ENCODE measurements at places on chromosomes 11 and 22.

- no peak for DNase-seq
Measured at GRCh38 chr22:23608583-23608982, 23.5 kb downstream of the DRICH1 start.

DNA sequence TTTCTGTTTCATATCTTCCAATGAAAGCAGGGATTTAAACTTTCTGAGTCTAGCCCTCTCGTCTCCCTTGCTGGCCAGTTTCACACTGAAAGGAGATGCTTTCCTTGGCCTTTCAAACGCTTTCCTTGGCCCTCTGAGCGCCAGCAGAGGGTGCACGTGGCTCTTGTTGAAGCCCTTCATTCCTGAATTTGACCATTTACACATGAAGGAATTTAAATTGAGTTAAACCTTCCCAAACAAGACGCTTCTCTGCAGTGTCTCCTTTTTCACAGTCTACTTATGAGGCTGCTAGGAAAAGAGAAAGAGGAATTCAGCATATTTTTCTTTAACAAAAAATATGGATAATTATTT is 21.6 kb downstream of the NNMT start:
- DNase-seq, result no peak

GRCh38 chr11:64687643-64688533 is 35.1 kb downstream of the NRXN2 start:
- no peak for DNase-seq

- no peak for DNase-seq
Measured at GRCh38 chr11:64787526-64788320, 9.4 kb upstream of the SF1 start.

- DNase-seq, result no peak
Measured at GRCh38 chr11:61495801-61496601, 12.5 kb upstream of the LRRC10B start.

- no peak for DNase-seq
Measured at GRCh38 chr11:11786234-11786633, 55.5 kb upstream of the USP47 start.

DNA sequence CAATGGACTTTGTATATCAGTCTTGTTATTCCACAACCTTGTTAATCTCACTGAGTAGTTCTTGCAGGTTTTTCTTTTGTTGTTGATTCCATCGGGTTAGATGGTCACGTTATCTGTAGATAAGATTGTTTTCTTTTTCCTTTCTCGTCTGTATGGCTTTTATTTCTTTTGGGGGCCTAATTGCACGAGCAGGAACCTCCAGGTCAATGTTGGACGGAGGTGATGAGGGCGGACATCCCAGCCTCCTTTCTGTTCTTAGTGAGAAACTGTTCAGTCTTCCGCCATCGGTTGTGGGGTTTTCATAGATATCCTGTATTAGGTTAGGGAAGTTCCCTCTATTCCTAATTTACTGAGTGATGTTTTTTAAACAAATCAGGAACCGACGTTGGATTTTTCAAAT is 4.8 kb upstream of the PRR33 start:
- DNase-seq, result no peak

DNA sequence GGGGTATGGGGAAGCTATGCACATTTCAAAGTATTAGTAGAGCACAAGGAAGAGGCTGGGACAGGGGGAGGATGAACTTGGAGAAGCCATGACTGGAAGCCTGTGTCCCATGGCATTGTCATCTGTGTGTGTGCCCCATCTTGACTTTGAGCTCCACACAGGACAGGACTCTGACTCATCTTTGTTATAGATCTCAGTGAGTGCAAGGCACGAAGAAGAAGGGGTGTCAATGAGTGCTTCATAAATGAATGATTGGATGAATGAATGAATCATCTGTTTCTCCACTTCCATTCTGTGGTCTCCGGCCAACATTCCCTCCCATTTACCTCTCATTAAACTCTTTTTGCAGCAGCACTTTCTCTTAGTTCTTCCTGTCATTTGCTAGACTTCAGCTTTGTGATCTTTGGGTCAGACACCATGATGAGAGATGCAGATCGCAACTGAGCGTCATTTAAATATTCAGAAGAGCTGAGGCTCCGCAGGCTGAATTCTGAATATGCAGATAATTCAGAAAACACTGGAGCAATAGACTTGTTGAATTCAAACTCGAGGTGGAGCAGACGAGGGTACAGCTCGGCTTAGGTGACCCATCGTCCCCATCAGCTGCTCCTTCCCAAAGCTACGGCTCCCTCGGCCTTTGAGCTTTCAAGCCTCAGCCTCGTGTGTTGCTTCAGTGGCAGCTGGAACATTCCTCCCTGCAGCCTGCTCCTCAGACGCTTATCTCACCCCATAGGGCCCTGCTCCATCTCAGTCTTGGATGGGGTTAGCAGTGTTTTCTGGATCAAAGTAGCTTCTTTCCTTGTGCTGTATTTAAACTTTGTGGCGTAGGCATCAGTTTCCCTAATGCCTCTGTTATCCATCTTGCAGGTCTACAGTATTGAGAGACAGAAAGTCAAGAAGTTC is 30.8 kb downstream of the APOL3 start:
- DNase-seq, result no peak

- peak; percentile 35 for DNase-seq
Measured at GRCh38 chr22:37880668-37881440, 25.2 kb upstream of the MICALL1 start.

GRCh38 chr22:28044546-28045173 is 125.6 kb upstream of the PITPNB start:
- DNase-seq, result no peak

DNA sequence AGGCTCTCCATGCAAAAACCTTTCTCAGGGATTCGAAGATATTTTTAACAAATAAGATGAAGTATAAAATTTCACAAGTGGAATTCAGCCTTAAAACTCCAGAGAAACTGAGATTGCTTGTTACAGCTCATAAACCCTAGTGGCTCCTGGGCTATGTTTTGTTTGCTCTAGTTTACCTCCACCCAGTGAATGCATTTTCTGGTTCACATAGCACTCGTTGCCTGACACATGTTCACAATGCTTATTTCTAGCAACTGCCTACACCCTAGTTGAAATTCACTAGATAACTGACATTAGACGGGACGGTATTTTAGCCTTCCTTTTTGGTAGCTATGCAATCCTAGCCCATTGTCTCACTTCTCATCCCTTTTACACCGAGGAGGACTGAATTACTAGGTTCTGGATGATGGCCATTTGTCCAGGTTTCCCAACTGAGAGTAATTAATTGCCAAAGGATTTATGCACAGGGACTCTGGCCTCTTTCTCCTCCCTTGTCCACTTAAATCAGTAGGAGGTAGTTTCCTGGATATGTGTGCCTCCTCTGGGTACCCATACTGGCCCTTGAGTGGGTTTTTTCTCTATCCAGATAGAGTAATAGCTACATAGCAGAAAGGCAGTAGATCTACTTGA is 951.6 kb downstream of the DLG2 start:
- DNase-seq, result no peak

DNA sequence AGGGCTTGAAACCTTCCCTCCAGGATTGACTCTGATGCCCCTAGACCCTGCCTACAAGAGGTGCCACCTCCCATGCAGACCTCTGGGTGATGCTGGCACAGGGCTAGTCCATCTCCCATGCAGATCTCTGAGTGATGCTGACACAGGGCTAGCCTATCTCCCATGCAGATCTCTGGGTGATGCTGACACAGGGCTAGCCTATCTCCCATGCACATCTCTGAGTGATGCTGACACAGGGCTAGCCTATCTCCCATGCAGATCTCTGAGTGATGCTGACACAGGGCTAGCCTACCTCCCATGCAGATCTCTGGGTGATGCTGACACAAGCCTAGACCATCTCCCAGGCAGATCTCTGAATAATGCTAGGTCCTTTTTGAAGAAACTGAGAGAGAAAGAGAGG is 321.7 kb downstream of the NTM start:
- no peak for DNase-seq

DNA sequence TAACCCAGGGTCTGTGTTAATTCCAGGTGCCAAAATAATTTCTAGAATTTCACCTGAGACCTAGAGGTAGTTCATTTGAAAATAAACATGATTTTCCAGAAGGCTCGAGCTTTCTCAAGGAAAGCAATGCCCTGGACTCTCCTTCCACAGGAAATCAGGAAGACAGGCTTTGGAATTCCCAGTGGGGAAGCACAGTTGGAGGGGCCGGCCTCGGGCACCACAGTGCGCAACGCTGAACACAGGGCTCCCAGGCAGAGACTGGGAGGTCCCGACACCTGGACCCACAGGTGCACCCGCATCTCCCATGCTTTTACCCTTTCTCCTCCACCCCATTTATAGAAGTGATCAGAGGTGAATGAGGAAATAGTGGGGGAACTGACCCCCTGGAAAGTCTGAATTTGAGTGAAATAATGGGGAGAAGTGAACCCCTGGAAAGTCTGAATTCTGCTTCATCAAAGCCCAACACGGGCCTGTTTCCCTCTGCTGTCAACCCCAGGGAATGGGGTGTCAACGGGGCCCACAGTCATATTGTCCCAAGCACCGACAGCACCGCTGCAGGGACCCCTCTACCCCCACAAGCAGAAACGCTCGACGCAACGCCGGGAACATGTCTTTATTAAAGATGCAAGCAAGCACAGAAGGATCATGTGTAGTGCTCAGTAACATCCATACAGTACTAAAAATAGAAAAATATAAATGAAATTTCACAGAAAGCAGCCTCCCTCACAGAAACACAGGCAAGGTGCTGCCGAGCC is 12.0 kb upstream of the EFCAB6 start:
- DNase-seq, result no peak

- DNase-seq, result no peak
Measured at GRCh38 chr11:12137938-12138731, 27.7 kb downstream of the MICAL2 start.

GRCh38 chr11:79097246-79097875 is 343.5 kb downstream of the TENM4 start:
- DNase-seq, result no peak

GRCh38 chr11:104106136-104106754 is 57.7 kb downstream of the PDGFD start:
- no peak for DNase-seq

GRCh38 chr11:24289301-24289700 is 207.6 kb upstream of the LUZP2 start:
- DNase-seq, result no peak

GRCh38 chr22:27050771-27051170 is 393.4 kb downstream of the MIAT start:
- no peak for DNase-seq

- DNase-seq, result no peak
Measured at GRCh38 chr11:62542750-62543567, 3.6 kb downstream of the AHNAK start.

- no peak for DNase-seq
Measured at GRCh38 chr11:46391186-46391577, 394 bp downstream of the CHRM4 start.

DNA sequence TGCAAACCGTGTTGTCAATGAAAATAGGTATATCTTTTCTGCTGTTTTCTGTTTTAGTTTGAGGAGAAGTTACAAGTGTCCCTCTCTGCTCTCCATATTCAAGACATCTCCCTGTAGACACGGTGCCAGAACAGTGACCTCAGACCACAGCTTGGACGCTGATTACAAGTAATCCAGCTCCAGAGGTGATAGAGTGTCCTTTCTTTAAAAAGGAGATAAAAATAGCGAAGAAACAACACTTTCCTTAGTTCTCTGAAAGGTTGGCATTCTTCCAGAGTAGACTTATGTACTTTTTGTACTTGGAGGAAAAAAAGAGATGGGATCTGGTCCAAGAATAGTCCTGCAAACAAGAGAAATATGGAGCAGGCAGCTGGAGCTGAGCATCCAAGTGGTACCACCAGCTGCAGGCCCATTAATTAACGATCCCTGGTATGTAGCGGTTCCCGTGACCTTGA is 43.0 kb upstream of the WT1 start:
- DNase-seq, result no peak

DNA sequence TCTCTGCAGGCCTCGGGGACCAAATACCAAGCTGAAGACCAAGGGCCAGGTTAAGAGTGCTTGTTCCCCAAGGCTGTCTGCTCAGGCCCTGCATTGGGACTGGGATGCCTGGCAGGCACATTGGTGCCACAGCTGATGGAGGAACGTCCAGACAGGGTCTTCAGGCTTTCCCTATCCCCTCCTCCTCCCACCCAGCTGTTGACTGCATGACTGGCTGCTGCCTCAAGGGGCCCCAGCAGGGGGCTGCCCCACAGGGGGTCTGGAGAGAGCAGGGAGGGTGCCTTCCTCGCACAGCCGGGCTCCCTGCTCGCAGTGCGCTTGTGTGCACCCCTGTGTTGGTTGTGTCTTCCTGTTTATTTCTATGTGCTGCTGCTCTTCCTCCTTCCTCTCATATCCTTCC is 9.9 kb downstream of the RCOR2 start:
- no peak for DNase-seq

- no peak for DNase-seq
Measured at GRCh38 chr11:72738199-72739141, 13.7 kb downstream of the ARAP1 start.

GRCh38 chr11:26994631-26995095 is 751 bp downstream of the FIBIN start:
- no peak for DNase-seq

DNA sequence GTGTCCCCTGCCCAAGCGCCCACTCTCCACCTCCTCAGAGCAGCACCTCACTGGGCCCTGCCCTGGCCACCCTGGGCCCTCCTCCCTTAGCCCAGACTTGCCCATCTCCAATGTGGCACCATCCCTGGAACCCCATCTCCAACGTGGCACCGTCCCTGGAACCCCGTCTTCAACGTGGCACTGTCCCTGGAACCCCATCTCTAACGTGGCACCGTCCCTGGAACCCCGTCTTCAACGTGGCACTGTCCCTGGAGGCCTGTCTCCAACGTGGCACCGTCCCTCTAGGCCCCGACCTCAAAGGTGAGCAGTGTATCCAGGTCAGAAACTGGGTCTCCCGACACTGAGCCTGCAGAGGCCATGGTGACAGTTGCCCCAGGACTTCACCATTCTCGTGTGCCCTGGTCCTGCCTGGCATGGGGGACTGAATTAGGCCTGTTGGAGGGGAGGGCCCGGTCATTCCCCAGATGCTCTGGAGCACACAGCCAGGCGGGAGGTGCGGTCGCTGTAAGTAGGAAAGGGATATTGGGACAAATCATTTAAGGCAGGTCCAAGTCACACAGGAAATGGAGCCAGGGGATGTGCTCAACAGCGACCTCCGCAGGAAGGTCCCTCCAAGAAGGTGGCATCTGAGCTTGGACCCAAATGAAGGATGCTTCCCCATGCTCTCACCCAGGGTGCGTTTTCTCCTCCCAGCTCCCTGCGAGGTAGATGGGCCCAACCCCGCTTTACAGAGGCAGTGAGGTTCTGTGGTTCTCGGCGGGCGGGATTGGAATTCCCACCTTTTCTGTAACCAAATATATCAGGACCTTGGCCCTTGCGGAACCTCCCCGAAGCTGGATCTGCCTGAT is 2.4 kb upstream of the CTSD start:
- no peak for DNase-seq

GRCh38 chr11:25737071-25737675 is 594.8 kb upstream of the ANO3 start:
- no peak for DNase-seq

- DNase-seq, result no peak
Measured at GRCh38 chr22:31584804-31585160, 77.2 kb downstream of the PISD start.

DNA sequence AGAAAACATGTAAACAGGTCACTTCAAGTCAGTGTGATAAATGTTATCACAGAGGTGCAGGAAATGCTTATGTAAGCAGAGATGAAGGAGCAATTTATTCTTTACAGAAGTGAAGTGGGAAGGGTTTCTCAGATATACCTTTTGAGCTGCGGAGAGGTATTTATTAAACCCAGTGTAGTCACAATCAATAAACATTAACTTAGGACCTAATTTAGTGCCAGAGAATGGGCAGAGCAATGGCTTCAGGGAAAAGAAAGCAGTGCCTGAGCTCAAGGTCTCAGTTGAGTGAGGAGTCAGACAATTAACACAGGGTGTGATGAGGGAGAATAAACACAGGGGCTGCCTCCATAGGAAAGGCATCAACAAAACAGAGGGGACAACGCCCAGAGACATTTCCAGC is 1.9 kb downstream of the MS4A5 start:
- no peak for DNase-seq

GRCh38 chr22:27274770-27275449 is 526.6 kb downstream of the MN1 start:
- DNase-seq, result no peak

Data from hippocampal formation (tissue), 2 donors.